Mammary epithelial cell (primary cell): ENCODE measurements at places on chromosomes 7 and 10. TPM values are rescaled to one million over a fixed set of nuclear protein-coding genes. Genes with fewer than 3 reads are reported as not detected.

- peak; percentile 77 for DNase-seq
Measured at GRCh38 chr7:92698237-92698841, 108.1 kb upstream of the FAM133B start.

- DNase-seq = no peak
Measured at GRCh38 chr7:45148653-45148973, 9.0 kb upstream of the RAMP3 start.

DNA sequence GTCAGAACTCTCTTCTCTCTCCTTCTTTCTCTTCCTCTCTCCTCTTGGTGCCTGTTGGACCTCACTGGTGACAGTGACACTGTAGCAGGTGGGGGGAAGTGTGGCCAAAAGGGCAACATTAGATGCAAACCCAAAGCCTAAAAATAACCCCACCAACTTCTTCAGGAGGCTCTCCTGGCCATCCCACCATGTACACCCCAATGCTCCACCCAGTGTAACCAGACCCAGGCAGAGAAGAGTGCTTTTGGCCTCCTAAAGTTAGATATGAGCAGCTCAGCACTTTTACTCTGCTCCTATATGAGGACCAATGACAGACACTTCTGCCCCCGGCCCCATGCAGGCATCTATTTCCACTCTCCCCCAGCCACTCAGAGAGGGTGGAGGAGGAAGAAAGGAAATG is 5.5 kb downstream of the MYOZ1 start:
- DNase-seq = no peak

DNA sequence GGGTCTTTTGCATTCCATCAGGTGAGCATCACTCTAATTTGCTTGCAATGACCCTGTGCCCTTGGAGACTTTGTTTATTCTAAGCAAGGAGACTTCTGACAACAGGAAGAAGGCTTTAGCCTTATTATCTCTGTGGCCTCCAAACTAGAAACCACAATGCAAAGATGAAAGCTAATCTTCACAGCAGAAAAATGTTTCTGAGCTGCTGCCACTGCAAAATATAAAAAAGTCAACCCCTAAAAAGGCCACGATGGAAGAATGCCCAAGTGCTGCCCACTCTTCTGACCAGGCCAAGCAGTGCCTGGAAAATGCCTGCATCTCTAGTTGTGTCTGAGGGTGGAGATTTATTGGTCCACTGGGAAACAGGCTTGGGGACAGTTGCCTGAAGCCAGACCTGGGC is 299.9 kb downstream of the C7orf25 start:
- no peak for DNase-seq

DNA sequence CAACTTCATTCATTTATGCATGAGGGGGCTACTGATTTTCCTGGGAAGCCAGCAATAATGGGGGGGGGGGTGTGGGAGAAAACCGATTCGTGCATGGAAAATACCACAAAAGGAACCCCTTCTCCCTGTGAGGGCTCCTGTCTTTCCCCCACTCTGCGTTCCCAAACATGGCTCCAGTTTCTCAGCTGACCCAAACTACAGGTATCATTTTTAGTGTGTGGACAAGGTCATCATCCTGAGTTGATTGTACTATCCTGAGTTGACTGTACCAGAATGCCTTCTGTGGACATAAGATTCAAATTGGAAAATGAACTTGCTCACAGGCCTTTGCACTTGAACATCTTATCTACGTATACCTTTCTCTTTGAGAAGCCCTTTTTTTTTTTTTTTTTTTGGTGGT is 49.9 kb downstream of the ZRANB1 start:
- no peak for DNase-seq

Gene SAMD9
- total RNA-seq = 12.0 TPM
